ENCODE measurements at places on chromosomes 1 and 21.

GRCh38 chr1:43841321-43842174 lies 92.1 kb upstream of the ARTN start:
- DNase-seq = no peak

DNA sequence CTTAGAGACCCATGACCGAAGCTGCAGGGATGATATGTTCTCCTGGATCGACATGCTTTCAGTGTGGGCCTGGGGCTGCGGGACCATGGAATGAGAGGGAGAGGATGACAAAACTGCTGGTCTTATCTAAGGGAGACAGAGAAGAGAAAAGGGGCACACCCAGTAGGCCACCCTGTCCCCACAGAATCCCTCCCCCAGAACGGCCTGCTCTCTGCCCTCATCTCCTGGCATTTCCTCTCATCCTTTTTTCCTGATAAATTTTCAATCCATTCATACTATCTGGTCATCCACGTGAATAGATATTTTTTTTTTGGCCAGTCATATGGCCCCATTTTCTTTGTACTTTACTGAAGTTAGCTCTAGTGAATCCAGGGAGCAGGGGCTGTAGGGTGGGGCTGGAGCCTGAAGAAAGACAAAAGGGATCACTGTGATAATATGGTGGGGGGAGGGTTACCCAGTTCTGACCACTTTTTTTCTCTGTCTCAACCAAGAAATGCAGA lies at the start of gene PKLR:
Gene PKLR (minus strand): TSS at position 97 of the 500 bp plus-strand sequence. CDS start 43 bp downstream, at position 54.
- DNase-seq = no peak

DNA sequence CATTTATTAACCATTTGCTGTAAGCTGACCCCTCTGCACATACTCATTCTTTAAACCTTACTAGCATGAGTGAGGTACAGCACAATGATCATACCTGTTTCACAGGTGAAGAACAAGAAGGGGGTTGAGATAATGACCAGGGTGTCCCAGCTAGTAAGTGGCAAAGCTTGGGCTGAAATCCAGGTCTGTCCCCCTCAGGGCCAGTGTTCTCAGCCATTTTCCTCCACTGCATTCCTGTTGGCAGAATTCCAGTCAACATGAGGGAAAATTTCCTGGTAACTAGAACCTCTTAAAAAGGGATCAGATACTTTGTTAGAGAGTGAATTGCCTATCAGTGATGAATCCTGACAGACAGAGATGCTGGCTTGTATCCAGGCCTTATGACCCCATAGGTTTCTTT lies 48.1 kb downstream of the SPATA46 start:
- no peak for DNase-seq

DNA sequence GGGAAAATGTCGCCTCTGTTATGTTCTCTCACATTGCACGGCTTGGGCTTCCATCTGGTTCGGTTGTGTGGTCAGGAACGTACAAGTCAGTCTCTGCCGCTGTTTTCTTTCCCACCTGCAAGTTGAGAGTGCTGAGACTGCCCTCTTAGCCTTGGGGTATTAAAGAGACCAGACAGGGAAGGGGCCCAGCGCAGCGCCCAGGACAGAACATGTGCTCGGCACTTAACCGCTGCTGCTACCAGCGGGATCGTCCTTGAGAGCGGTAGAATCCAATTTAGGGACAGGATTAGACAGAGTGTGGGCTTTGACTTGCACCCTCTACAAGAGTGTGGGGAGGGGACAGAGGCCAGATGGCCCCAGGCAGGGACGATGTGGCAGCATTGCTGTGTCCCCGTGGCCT lies 17.7 kb upstream of the AGPAT3 start:
- no peak for DNase-seq

- no peak for DNase-seq
Measured at GRCh38 chr1:212608959-212609700, 569 bp downstream of the ATF3 start.

DNA sequence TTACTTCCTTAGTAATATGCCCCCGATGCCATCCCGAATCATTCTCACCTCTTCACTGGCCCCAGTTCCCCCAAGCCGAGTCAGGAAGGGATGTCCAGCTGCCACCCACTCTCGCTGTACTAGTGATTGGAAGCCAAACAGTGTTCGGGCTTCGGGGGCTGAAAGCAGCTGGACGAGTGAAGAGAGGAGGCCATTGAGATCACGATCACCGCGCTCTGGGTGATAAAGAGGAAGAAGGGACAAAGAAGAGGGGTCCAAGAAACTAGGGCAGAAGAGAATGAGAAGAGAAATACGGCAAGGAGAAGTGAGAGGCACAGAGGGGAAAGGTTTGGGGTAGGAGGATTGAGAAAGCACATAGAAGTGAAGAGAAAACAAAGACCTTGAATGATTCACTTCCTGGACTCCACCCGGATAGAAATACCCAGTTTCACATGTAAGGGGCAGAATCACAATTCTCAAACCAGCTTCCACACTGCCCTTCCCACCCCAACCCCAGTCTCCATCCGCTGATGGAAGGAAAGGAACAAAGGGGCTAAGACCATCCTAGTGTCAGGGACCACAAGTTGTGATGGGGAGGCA lies 3.7 kb upstream of the SF3B4 start:
- no peak for DNase-seq

- DNase-seq = no peak
Measured at GRCh38 chr1:239764546-239764945, 327.1 kb upstream of the FMN2 start.

DNA sequence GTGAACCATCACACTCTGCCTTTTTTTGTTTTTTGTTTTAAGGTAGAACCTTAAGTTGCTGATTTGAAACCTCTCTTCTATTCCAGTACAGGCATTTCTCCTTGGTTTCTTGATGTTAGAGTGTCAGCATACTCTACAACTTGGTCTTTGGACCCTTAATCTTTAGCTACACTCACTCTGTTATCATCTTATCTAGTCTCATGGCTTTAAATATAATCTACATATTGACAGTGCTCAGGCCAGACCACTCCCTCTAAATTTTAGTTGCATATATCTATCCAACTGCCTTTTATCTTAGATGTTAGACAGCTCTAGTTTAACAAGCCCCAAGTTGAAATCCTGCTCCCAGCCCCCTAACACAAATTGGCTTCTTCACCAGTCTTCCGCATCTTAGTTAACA lies 22.1 kb downstream of the NME7 start:
- DNase-seq = no peak

GRCh38 chr21:27300770-27301169 lies 333.9 kb upstream of the ADAMTS5 start:
- DNase-seq = no peak

- DNase-seq = no peak
Measured at GRCh38 chr1:29254346-29254745, 18.0 kb downstream of the PTPRU start.

GRCh38 chr1:230215031-230215430 lies 148.0 kb downstream of the GALNT2 start:
- no peak for DNase-seq

- DNase-seq = no peak
Measured at GRCh38 chr1:244157731-244158438, 106.8 kb downstream of the ZBTB18 start.

DNA sequence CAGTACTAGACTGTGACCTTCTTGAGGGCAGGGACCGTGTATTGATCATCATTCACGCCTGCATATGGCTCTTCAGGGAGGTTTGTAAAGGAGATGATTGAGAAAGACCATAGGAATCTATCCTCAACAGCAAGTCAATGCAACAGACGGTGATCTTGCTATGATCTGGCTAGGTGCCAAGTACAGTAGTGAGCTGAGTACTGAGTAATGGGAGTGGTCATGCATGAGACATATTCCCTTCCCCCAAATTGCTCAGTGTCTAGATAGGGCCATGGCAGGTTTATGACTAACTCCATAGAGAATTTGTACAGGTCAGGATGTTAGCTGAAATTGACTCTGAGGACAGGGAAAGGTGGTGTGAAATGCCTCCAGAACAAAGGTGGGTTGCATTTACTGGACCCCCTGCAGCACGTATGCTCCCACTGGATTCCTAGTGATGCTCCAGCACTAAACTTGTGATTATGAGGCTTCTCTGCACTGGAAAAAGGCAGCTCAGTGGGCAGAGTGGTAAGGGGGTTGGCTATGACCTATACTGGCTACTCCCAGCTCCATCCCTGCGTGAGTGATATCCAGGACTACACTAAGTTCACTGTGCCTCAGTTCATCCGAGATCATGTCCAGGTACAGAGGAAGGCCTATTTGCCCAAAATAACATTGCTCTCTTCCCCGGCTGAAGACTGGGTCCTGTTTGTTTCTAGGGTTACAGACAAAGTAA lies 37.2 kb downstream of the KCNJ6 start:
- DNase-seq = no peak

Data from stimulated activated CD8-positive, alpha-beta memory T cell treated with anti-CD3 and anti-CD28 coated beads, Interleukin-12 subunit alpha, Interleukin-12 subunit beta, amount 100 ng/mL, for 1 hour (primary cell).